SJSA1 (cell line): ENCODE measurements at places on chromosomes 6 and 20. TPM values are rescaled to one million over a fixed set of nuclear protein-coding genes. Genes with fewer than 3 reads are reported as not detected.
A peak's percentile ranks its signal among the peaks of the same experiment; 100 is the strongest.

The FRK gene
- total RNA-seq, result 0.66 and 0.91 TPM in 2 replicates

- peak; percentile 94 for DNase-seq
Measured at GRCh38 chr6:26571592-26572296, 25.0 kb upstream of the ABT1 start.

DNA sequence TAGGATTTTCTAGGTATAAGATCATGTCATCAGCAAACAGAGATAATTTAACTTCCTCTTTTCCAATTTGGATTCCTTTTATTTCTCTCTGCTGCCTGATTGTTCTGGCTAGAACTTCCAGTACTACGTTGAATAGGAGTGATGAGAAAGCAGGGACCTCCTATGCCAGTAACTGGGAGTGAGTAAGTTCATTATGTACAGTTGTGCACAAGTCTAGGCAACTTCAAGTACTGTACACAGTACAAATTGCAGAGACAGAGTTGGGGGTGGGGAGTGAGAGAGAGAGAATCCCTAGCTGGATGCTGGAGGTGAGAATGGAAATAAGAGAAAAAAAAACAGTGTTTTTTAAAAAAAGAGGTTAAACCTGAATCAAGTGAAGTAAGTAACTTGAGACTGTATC, 210.2 kb downstream of the MMUT start:
- DNase-seq, result no peak

- DNase-seq, result no peak
Measured at GRCh38 chr20:32753731-32754130, 8.5 kb upstream of the DNMT3B start.

GRCh38 chr6:161058741-161059140, 67.2 kb downstream of the MAP3K4 start:
- no peak for DNase-seq
